ENCODE measurements at places on chromosomes 4 and X. TPM values are rescaled to one million over a fixed set of nuclear protein-coding genes. Genes with fewer than 3 reads are reported as not detected.

GRCh38 chr4:11393551-11393950 lies 35.1 kb downstream of the HS3ST1 start:
- peaks cover 18% of the 10 kb centered on the region for H3K4me1 ChIP-seq
- H3K4me3 ChIP-seq, result no peak overlapping the region
- H3K27ac ChIP-seq, result no peak overlapping the region
- DNase-seq, result no peak
- peaks cover 20% of the 10 kb centered on the region for H3K36me3 ChIP-seq

- H3K4me1 ChIP-seq, result peaks cover 17% of the 10 kb centered on the region
- H3K27me3 ChIP-seq, result peaks cover 52% of the 10 kb centered on the region
- H3K36me3 ChIP-seq, result no peaks in the 10 kb centered on the region
- peak overlapping the region; percentile 18 for H3K27ac ChIP-seq
- H3K4me3 ChIP-seq, result no peak overlapping the region
- no peak for DNase-seq
These were observed 554 bp downstream of the PCDH7 start for GRCh38 chr4:30720661-30721184.

- no peak overlapping the region for H3K4me3 ChIP-seq
- H3K27me3 ChIP-seq, result peaks cover 30% of the 10 kb centered on the region
- no peak overlapping the region for H3K27ac ChIP-seq
- DNase-seq, result no peak
These were observed 17.6 kb upstream of the BOD1L1 start for GRCh38 chr4:13645075-13645474.

GRCh38 chrX:107447642-107448041 lies 1.8 kb upstream of the FRMPD3 start:
- no peaks in the 10 kb centered on the region for H3K36me3 ChIP-seq
- peaks cover 42% of the 10 kb centered on the region for H3K4me1 ChIP-seq
- no peak overlapping the region for H3K27ac ChIP-seq
- H3K27me3 ChIP-seq, result no peaks in the 10 kb centered on the region
- H3K4me3 ChIP-seq, result no peak overlapping the region

GRCh38 chrX:16671005-16671404 lies 21.0 kb downstream of the S100G start:
- no peak overlapping the region for H3K4me3 ChIP-seq
- H3K4me1 ChIP-seq, result no peaks in the 10 kb centered on the region
- peaks cover 9% of the 10 kb centered on the region for H3K36me3 ChIP-seq
- H3K27ac ChIP-seq, result no peak overlapping the region

DNA sequence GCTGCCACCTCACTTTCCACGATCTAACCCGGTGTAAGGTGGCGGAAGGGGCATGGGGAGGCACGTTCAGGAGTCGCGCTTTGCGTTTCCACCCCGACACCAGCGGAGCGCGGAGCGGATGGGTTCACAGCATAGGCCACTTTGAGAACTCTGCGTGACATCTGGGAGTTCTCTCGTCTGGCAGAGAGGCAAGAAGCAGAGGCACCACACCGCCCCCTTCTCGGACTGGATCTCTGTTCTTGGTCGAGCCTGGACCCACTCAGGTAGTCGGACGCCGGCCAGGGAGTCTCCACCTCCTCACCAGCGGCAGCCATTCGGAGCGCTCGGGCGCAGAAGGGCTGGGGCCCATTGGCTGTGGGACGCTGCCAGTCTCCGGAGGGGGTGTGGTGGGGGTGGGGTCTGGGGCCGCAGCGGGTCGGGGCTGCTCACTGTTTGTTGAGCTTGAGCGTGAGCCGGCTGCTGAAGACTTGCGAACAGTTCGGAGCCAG lies at the start of gene DACH2:
TSS of gene DACH2 (plus strand) at position 428 of the 488 bp plus-strand sequence.
- peak; percentile 20 for DNase-seq
- peaks cover 19% of the 10 kb centered on the region for H3K4me1 ChIP-seq
- no peak within 1 kb of the TSS for H3K27ac ChIP-seq
- peaks cover 21% of the 10 kb centered on the region for H3K27me3 ChIP-seq

Gene CYTL1
- total RNA-seq, result not detected

All from activated B cell treated with CpG ODN at 0.5 μM for 24 hours (primary cell).